Activated CD4-positive, alpha-beta T cell treated with anti-CD3 and anti-CD28 coated beads, Interleukin-2, amount 50 U/mL, for 4 hours (primary cell): ENCODE measurements at places on chromosomes 7 and 10.

DNA sequence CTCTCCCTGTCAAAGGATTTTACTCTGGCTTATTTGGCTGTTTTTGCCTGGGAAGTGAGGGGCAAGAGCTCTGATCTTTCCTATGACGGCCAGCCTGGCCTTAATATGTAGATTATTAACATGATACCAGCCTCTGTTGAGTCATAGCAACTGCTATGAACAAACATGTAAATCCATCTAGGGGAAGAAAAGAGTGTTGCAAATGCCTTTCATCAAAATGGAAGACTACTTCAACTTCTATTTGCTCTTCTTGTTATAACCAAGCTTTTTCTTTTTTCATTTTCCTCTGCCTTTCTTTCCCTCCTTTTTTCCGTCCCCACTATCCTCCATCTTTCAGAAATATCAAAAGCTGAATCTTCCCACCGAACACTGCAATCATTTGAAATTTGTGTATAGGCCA is 46.6 kb downstream of the BTRC start:
- DNase-seq = no peak

DNA sequence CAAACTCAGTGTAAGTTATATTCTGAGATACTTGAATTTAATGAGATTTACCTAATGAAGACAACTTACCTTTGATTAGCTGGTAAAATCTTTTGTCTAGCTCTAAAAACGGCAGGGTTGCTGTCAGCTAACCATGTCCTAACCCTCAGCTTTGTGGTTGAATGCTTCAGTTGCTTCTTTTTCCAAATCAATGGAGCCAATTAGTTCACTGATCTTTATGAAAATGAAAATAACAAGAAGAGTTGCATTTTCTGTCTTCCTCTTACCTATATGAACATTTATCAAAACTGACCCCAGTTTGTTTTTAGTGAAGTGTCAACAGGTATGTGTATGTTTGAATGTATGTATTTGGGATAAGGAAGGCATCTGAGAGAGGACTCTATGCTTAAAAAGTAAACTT is 253.1 kb upstream of the MTPN start:
- no peak for DNase-seq

DNA sequence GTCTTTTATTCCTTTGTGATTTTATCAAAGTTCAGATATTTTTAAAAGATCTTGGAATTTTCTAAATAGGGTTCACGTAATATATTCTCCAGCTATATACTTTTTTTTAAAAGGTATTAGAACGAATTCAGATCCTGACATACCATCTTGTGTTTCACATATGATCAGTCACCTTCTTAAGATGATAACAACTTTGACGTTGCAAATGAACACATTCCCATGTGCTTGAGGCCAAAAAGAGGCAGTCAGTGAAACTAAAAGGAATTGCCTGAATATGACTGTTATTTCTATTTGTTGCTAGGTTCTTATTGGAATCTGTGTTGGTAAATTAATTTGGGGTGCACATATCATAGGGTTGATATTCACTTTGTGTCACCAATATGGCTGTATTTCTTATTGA is 310.1 kb downstream of the MDFIC start:
- DNase-seq = no peak

DNA sequence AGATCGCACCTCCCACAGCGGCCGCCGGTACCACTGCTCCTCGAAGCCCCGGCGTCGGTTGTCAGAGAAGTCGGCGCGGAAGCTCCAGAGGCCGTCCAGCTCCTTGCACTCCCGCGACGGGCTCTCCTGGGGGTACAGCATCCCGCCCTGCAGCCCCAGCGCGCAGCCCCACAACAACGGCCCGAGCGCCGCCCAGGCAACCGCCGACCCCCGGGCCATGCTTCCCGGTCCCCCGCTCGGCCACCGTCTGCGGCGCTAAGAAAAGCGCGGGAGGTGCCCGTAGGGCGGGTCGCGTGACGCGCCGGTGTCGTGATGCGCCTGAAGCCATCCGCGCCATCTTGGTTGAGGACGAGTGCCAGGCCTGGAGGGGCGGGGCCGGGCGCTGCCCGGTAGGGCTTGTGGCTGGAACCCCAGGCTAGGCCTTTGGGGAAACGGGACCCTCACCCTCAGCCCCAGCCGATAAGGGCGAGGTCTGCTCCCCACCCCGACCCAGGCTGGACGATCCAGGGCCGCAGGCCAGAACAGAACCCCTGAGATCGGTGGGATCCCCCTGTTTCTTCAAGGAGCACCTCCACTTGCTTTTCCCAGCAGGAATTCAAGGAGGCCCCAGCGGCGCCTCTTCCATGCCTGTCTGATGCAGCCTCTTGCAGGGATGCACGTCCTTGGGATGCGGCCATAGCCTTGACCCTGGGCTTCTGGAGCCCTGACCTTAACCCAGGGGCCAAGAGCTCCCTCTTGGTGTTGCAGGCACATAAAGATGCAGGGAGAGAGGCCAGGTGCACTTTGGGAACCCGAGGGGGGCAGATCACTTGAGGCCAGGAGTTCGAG is at the start of gene GUSB:
Gene GUSB, minus strand, starts transcription at position 249 of the 828 bp plus-strand sequence. Its CDS starts 30 bp downstream, at position 219.
- peak; percentile 86 for DNase-seq

DNA sequence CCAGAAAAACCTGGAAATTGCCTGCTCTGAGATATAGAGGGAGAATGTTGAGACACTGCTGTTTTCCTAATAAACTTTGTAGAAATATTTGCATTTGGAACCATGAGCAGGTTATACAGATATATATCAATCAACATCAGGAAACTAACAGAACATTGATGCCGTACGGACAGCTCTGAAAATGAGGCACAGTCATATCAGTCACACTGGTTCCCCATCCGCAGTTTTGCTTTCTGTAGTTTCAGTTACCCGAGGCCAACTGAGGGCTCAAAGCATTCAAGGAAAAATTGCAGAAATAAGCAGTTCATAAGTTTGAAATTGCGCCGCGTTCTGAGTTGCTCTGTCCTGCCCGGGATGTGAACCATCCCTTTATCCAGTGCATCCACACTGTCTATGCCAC is 137.9 kb downstream of the KLF6 start:
- no peak for DNase-seq

DNA sequence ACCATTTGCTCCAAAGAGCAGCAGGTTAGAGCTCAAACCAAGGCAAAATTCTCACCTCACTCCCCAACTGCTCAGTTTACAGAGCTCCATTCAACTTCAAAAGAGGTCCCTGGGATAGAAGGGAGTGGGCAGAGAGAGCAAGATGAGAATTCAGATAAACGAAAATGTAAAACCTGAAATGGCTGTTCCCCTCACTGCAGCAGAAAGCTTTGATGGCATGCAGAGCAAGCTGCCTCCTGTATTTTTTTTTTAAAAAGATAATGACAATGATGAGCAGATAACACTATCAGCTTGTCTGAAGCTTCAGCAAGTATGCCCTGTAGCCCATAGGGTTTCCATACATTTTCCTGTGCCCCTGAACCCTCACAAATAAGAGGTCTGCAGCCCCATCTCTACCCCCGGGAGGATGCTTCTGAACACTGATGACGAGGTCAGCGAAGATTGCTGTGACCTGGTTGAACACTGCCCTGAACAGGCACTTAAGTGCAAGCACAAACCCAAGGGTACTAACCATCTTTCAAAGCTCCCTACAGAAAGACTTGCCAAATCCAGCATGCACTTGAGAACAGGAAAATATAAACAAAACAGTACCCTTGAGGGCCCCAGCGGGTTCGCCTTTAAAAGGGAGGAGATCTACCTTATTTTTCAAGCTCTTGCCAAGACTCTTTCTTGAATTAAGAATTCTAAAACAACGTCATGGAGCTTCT is 81.3 kb downstream of the GLI3 start:
- DNase-seq = no peak

DNA sequence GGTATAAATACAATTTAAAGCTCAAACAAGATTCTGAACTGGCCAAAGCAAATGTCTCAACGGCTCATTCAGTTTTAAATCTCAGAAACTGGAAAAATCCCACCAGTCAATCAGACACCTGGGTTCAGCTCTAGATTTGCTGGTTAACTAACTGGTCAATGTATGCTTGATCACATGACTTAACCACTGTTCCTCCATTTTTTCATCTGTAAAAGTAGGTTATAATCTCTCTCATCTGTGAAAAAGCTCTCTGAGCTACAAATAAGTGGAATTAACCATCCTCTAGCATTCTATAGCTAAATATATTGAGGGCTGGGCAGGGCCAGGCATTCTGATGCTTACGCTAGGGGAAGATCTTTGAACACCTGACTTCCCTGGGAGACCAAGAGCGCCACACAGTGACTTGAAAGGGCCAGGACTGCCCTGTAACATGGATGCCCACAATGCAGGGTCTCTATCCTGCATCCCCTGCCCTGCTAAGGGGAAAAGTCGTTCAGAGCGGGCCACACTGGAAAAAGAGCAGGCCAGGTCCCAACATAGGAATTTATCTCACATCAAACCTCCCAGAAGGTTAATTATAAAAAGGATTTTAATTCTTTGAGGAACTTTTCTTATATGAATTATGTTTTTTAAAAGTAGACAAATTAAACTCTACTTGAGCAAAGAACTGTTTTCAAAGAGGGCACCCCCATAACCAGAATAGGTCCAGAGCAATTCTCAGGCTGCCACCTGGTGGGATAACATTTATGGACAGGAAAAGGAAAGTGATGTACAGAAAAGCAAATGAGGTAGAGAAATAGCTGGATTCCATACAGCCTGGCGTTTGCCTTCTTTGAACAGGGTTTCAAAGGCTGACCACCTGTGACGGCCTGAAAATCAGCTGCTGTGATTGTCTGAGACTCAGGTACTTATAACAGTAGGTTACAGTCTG is 1.8 kb downstream of the RP9 start:
- DNase-seq = no peak

DNA sequence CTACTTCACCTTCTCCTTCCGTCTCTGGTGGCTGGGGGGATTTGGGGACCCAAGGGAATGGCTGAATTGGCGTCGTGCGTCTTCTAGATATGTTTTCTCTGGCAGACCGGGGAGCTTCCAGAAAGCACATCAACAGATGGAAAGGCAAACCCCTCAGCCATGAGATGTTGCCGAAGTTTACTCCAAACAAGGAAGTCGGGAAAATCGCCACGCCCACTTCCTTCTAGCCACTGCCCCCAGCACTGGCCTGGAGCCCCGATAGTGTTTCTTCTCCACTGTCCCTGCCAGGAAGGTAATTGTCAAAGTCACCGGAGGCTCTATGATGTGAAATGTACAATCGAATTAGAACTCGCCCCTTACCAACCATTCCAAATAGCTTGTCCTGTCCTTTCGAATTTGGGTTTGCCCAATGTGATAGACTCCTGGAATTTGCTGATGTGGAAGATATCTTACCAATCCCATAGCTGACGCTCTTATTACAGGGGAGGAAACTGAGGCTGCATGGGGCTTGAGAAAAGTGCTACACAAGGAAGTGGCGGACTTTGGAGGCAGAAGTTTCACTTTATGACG is 191.0 kb downstream of the LSM5 start:
- DNase-seq = no peak

- DNase-seq = no peak
Measured at GRCh38 chr10:13994932-13995331, 335.8 kb downstream of the FRMD4A start.

- no peak for DNase-seq
Measured at GRCh38 chr10:114349522-114350215, 54.6 kb downstream of the AFAP1L2 start.

DNA sequence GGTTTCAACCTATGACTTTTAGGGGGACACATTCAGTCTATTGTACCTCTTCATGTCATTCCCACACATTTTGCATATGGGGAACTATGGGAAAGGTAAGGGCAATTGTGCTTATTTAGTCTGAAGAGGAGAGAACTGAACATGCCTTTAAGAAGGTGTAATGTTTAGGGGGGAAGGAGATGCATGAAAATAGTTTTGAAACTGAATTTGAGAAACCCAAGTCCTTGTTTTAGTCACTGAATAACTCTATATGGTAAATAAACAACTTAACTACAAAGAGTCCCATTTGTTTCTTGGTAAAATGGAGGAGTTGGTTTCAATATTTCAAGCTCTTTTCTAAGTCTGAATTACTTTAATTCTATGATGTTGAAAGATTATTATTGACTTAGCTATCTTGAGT is 166.1 kb downstream of the DNAJB9 start:
- DNase-seq = no peak

DNA sequence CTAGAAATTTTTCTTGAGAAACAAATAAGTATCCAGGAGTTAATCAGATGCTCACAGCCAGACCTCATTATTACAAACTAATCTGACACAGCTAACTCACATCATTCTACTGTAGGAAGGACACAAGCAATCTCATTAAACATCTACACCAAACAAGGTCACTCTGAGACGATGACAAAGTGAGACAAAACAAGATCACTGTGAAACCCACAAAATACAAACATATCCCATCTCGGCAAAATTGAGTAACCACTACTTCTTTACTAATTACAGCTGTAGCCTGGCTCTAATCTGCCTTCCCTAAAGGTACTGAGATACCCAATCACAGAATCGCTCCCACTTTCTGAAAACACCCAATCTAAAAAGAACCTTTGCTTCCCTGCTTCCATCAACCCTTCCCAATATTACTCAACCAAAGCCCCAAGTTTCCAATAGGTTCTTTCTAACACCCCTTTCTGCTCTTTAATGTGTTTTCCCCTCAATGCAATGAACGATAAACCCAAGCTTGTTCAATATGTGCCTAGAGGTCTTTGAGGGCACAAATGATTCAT is 26.9 kb downstream of the CCDC6 start:
- DNase-seq = no peak

DNA sequence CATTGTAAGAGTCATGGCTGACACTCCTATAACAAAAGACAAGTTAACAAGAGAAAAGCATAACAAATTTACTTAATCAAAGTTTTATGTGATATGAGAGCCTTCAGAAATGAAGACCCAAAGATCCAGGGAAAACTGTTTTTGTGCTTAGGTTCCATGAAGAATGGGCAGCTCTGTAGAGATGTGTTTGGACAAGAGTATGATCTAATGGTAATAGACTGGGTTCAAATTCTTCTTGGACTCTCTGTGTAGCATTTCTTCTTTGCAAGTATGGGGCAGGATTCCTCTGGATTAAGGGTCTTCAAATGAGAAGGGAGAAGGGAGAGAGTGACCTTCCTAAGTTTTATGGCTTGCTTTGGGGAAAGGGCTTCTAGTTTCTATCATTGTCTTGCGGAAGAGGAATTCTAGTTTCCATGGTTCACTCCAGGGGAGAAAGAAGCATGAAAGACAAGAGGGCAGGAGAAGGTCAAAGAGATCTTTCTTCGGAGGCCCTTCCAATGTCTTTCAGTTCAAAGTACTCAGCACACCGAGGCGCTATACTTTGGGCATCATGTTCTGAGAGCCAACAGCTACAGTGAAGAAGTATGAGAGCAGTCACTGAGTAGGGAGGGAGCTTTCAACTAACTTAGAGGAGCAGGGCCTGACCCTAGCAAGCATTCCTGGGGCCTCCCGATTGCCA is 15.4 kb downstream of the IFIT3 start:
- no peak for DNase-seq

DNA sequence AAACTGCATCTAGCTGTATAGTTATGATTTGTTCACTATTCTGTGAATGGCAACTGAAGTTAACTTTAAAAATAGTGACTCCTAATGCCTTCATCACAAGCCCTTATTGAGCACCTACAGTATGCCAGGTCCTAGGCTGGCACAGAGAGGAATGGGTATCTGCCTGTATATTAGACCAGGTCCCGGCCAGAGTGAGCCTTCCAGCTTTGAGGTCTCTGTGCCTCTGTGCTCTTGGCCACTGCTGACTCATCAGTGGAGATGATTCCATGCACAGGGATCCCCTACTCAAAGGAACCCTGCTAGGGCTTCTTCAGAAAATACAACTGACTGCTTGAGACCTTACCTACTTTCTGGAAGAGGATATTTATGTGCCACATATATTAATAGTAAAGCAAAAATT is 118.4 kb downstream of the GFRA1 start:
- no peak for DNase-seq
